ENCODE measurements at places on chromosomes 13 and 19.

DNA sequence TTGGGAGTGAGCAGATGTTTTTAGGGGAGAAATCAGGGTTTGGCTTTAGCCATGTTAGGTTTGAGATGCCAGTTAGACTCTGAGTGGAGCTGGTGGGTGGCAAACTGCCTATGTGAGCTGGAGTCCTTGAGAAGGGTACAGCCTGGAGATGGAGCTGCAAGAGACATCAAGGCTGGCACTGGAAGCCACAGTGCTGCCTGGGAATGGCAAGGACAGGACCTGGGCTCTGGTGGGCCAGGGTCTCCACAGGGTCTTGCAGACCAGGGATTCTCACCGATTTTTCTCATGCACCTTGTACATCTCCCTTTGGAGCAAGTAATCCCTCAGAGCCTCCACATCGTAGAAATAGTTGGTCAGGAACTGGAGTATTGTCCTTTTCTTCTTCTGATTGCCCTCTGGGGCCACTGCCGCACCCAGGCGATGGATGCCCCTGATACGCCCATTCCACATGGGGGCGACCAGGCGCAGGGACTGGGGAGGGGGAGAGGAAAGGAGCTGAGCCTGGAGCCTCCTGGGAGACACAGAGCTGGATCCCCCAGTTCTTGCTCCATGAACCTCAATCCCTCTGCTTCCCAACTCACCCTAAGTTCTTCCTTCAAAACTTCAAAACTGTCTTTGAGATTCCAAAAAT, 1.7 kb downstream of the DMAC2 start:
- no peak for DNase-seq

- DNase-seq: peak; percentile 75
Observed at GRCh38 chr13:41352935-41353840, 42.1 kb downstream of the NAA16 start.

DNA sequence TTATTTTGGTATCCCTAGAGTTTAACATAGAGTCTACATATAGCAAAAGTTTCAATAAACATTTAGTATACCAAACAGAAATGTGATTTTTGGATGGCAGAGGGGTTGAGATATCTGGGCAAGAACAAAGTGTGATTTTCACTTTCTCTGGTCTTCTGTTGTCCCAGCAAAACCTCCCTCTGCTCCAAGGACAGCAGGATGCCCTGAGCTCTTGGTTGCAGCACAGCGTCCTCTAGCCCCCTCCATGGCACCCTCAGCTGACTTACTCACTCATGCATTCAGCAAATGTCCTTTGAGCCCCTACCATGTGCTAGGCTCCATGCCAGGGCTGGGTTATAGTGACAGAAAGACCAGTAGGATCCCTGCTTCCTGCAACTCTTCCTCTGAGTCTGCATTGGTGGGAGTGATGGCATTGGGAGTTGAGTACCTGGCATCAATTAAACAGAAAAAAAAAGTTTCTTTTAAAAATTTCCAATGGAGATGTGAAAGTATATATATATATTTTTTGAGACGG, 104.8 kb upstream of the UBL3 start:
- no peak for DNase-seq

DNA sequence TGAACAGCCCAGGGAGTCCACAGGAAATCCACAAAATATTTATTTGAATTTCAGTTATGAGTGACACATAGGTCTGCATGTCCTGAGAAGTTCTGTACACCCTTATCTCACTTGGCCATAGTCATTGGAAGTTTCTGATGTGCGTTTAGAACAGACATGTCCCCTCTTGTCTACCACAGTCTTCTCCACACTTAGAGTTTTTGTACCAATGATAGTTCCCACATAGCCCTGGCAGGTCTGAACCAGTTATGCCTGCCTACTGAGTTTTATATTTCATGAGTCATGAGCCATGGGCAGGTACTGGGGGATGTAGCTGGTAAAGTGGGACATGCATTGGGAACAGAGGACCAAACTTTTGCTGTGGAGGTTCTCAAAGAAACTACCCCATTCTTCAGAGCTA, 11.3 kb downstream of the ZNF132 start:
- peak; percentile 99 for DNase-seq

DNA sequence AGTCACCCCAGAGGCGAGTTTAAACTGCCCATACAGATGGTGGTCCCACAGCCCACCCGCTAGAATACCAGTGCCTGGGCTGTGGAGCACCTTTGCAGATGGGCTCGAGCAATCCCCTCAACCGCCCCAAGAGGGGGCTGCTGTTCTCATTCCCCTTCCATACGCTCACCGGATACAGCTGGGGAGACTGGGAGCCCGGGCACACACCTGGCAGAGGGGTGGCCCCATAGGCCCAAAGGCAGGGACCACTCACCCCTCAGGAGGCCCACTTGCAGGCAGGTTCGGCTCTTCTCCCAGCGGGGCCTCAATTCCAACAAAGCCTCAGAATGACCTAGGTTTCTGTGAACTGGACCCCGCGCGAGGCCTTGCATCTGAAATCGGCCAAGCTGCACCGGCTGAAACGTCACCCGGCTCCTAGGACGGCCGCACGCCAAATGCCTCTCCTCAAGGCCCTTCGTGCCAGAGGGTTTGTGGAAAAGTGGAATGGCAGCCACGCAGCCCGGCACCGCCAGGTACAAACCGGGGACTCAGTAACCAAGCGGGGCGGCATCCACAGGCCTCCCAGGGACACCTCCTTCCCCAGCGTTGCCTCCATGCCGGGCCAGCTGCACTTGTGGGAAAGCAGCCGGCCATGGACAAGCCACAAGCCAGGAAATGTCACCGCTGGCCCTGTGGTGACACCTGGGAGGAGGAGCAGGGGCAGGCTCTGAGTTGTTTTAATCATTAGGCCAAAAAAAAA, 18.7 kb downstream of the MLLT1 start:
- DNase-seq: no peak

DNA sequence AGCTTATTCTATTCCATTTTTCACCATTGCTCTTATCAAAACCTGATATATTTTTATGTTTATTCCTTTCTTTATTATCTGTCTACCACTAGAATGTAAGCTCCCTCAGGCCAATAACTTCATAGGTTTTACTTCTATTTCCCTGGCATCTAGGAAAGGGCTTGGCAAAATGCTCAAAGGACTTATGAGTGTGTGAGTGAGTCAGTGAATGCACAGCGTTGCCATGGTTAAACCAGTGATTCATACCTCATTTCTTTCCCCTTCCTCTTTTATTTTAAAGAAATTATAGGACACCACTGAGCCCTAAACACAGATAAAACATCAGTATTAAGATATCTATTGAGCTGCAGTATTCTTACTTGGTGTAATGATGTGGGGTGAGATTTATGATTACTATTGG, 162.1 kb downstream of the GPC6 start:
- peak; percentile 60 for DNase-seq

- DNase-seq: no peak
Observed at GRCh38 chr13:52994051-52994450, 34.6 kb upstream of the OLFM4 start.

DNA sequence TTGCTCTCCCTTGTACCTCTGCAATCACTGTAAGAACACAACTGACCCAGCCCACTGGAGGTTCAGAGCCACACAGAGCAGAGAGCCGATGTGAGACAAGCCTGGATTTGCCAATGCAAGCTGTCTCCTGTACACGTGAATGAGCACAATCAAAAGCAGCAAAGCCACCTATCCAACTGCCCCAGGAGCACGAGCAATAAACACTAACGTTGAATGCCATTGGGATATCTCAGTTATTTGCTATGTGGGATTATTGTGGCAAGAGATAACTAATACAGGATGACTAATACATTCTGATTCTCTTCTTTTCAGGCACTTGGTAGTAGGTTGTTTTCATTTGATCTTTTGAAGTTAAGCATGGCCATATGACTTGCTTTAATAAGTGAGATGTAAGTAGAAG, 85.2 kb upstream of the FAM216B start:
- peak; percentile 100 for DNase-seq

DNA sequence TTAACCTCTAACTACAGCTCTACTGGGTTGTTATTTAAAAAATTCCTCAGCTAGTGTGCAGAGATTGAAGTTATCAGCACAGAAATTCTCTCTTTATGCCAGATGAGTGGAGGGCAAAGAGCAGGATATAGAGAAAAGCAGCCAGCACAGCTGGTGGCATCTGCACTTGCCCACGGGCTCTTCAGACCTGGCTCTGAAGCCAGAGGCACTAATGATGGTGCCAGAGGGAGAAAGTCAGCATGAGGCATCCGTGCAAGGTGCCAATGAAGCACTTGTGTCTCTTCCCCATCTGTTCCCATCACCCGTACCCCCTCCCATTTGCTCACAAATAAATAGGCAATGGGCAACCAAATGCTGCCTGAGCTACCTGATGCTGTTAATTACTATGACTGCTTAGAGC, 138.9 kb downstream of the OLFM4 start:
- no peak for DNase-seq

DNA sequence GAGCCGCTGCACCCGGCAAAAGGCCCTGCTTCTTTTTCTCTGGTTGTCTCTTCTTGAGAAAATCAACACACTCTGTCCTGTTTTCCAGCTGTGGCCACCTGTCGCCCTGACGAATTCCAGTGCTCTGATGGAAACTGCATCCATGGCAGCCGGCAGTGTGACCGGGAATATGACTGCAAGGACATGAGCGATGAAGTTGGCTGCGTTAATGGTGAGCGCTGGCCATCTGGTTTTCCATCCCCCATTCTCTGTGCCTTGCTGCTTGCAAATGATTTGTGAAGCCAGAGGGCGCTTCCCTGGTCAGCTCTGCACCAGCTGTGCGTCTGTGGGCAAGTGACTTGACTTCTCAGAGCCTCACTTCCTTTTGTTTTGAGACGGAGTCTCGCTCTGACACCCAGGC, 17.2 kb downstream of the LDLR start:
- DNase-seq: no peak

- peak; percentile 18 for DNase-seq
Observed at GRCh38 chr13:39577838-39578491, 25.0 kb downstream of the LHFPL6 start.

- DNase-seq: no peak
Observed at GRCh38 chr19:28044477-28044876, 1168.5 kb downstream of the UQCRFS1 start.

- DNase-seq: no peak
Observed at GRCh38 chr13:68185444-68186141, 955.5 kb upstream of the PCDH9 start.

GRCh38 chr19:46393456-46394401, 19.6 kb downstream of the CCDC8 start:
- no peak for DNase-seq

DNA sequence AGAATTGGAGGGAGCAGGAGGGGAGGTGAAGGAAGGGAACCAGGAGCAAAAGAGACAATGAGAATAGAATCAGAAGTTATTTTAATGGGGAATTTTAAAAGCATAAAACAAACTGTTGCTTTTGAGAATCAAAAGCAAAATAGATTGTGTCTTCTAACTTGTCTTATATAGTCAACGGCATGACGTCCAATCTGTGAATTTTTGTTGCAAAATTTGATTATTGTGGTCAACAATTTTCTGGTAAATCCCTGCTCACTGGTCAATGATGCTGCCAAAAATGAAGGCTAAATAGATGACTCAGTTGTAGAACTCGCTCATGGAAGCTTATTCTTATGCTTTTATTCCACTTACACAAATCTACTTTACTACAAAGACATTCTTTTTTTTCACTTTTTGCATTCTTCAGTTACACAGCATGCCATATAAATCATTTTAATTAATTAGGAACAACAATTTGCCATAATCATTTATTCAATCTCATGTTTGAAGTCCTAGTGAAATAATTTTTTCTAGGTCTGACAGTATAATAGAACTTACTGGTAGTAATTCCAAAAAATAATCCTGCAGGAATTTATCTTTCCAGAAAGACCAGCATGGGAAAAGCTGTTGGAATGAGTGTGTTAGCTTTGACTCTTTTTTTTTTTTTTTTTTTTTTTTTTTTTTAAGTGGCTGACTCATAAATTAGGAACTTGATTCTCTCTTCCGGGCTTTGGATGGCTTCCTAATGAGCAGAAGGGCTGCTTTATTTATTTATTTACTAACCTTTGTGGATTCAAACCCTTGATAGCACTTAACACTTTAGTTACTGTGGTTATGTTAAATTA, 256.9 kb downstream of the SPRY2 start:
- peak; percentile 73 for DNase-seq

DNA sequence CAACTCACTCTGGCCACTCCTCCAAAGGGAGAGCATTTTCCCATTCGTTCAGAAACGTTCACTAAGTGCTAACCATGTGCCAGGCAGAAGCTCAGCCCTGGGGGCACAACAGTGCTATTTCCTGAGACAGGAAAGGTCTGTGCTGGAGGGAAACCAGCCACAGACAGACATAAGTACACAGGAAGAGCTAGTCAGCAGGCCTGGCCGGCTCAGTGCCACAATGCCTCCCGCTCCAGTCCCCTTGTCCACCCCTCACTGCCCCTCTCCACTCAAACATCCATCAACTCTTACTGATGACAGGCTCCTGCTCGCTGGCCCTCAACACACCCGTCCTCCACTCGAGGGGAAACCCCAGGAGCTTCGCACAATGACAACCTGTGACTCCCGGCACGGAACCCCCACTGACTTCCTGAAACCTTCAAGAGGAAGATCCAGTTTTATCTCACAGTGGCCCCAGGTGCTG, 11.3 kb upstream of the PLA2G4C start:
- peak; percentile 47 for DNase-seq

- DNase-seq: peak; percentile 47
Observed at GRCh38 chr19:49506575-49507105, 5.8 kb upstream of the FCGRT start.

DNA sequence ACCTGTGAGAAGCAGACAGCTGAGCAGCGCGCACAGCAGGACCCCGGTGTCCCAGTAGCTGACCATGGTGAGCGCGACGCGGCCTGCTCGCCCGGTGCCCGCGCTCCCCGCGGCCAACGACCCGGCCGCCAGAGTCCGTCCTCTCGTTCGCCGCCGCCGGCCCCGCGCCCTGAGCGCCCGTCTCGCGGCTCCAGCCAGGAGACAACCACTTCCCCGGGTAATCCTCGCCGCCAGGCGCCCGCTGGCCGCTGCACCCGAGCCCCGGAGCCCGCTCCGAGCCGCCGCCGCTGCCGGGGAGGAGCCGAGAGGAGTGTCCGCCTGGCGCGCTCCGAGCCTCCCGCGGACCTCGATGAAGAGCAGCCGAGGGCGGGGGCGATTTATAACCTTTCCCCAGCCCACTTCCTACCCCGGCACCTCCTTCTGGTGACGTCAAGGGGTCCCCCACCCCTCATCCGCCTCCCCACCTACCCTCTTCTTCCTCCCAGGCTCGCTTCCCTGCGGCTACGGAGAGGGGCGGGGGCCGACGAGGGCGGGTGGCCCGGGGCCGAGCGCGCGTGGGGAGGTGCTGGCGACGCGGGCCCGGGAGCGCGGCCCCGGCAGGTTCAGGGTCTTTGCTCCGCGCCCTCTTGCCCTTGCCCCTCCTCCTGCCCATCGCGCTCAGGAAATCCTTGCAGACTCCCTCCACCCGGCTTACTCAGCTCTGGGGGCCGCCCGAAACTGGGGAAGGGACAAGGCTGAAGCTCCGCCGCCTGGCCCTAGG, at the start of gene FLT1:
FLT1 (minus strand) TSS at position 351 of the 760 bp plus-strand sequence; CDS start at position 66, 285 bp downstream.
- DNase-seq: no peak
